Right hindlimb (tissue), 1 donor: ENCODE measurements at places on chromosomes 12 and 14.

DNA sequence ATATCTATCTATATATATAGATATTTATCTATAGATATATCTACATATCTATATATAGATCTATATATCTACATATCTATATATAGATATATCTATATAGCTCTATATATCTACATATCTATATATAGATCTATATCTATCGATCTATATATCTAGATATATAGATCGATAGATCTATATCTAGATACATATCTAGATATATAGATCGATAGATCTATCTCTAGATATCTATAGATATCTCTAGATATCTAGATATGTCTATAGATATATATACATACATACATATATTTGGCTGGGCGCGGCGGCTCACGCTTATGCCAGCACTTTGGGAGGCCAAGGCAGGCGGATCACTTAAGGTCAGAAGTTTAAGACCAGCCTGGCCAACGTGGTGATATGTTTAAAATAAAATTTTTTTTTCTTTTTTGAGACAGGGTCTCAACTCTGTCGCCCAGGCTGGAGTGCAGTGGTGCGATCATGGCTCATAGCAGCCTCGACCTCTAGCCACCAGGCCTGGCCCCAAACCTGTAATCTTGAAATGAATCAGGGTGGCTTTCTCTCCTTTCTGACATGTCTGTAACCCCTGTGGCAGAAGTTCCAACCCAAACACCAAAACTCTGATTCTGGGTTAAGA, 18.1 kb downstream of the ARPC3 start:
- DNase-seq, result no peak

DNA sequence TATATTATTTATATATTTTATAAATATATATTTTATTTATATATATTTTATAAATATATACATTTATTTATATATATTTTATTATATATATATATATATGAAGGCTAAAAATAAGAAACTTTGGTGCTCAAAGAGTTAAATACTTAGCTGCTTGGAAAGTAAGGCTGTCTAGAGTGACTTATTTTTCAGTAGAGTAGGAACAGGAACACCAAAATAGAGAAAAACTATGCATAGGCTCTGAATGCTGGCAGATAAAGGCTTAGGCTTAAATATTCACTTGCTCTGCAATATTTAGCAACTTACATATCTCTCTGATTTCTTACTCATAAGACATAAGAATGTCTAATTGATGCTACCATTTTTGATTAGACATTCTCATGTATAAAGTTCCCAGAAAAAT, 991.2 kb downstream of the VRK1 start:
- no peak for DNase-seq

DNA sequence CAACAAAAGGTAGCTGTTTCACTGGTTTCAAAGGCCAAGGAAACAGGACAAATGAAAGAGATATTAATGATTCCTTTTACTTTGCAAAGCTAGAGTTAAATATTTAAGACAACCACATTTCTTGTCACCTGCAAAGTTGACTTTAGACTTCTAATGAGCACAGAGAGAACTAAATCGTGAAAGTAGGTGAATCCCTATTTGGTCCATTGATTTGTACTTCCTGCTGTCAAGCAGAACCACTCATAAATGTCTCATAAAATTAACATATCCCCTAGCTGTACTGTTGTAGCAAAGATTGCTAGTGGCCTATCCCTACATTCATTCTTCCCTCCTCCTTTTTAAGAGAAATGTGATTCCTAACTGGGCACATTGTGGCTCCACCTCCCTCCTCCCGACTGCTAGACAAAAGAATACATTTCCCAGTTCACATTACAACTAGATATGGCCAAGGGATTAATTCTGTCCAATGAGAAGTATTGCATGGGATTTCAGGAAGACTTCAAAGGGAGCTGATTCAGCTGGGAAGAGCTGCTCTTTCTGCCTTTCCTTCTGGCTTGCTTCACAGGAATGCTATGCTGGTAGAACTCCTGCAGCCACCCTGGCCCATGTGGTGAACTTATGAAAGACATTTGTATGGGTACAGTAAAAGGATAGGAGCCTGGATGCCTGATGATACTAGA, 227.5 kb upstream of the ABCD2 start:
- no peak for DNase-seq

- DNase-seq, result no peak
Measured at GRCh38 chr14:70894868-70895267, 12.4 kb upstream of the PCNX1 start.

DNA sequence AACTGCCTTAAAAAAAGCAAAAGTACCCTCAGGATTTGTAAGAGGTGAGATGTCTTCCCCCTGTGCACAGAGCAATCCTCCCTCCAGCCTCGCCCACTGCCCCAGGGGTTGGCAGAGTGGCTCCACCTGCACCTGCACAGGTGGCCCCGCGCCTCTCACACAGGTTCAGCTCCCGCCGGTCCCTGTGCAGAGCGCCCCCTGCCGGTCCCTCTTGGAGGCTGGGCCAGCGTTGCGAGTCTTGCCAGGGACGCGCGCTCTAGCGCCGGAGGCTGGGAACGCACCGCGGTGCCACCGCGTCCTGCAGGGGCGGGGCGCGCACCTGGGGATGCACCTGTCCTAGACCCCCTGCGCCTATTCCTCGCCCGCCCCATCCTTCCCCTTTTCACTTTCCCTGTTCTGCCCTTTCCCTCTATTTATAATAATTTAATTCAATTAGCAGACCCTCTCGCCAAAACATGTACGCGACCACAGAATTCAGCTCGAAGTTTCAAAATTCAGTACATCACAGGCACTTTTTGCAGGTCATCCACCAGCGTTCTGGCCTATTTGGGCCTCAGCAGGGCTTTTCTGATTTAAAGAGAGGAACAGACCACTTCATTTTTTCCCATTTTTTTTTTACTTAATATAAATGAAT, 618.6 kb downstream of the AACS start:
- DNase-seq, result no peak

DNA sequence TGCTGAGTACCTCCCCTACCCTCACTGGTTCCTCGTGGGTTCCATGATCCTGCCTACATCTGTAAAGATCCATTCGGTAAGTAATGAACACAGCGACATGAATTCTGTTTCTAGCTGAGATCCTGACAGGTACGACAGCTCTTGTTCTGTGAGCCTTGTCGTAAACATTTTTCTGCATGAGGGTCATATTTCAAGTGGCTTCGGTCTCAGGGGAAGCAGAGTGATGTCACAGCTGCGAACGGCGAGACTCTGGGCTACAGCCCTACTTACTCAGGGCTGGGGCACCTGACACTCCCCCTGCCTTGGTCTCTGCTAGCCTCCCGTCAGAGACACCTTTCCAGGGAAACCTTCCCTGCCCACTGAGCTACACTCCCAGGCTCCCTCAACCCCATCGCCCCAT, 85.8 kb downstream of the RBM19 start:
- DNase-seq, result no peak

DNA sequence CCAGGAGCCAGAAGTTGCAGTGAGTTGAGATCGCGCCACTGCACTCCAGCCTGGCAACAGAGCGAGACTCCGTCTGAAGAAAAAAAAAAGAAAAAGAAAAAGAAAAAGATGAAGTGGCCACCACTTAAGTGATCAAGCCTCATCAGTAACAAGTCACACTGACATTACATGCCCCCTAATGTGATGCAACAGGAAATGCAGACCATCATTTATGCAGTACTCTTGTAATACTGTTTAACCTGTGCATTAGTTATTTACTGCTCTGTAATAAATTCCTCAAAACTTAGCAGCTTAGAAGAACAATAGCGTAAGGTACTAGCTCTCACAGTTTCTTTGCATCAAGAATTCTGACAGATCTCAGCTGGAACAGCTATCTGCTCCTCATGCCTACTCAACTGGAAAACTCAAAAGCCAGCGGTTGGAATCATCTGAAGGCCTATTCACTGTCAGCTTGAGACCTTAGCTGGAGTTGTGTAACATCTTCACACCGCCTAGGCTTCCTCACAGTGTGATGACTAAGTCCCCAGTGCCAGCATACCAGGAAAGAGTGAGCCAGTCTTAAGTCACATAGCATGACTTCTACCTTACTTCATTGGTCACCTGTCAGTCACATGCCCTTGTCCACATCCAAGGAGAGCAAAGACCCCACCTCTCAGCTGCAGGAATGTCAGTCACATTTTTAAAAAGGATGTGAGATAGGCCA, 31.5 kb downstream of the EPS8 start:
- DNase-seq, result no peak

DNA sequence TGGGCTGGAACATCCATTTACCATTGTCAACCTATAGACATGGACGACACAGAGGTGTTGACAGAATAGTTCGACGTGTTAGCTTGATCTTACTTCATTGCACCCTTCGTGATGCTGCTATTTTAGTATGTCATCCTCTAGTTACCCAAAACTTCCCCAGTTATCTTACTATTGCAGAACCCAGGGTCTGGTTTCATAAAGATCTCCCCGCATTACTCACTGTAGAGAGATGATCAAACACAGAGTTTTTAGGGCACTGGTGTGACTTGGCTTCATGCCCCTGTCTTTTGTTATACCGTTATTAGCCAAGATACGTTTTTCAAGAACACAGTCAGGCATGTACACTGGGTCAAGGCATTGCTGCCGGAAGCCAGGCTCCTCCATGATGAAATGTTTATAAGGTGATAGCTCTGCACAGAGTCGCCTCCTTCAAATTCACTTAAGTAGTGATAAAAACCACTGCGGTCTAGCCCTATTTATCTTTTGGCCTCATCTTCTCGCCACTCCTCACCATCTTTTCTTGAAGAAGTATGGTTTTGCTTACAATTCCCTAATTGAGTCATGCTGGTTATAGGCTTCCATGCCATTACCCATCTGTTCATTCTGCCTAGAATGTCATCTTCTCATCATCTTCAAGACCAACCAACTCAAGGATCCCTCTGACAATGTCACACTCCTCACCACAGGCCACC, 1127.9 kb downstream of the VRK1 start:
- no peak for DNase-seq
